Activated CD4-positive, alpha-beta T cell treated with anti-CD3 and anti-CD28 coated beads, Interleukin-2, amount 10 ng/mL, durations not matched to agents 24 days and 14 days (primary cell): ENCODE measurements at places on chromosomes 16 and 17. TPM values are rescaled to one million over a fixed set of nuclear protein-coding genes. Genes with fewer than 3 reads are reported as not detected.
A peak's percentile ranks its signal among the peaks of the same experiment; 100 is the strongest.

- peak overlapping the region; percentile 96 for H3K27ac ChIP-seq
- H3K36me3 ChIP-seq = peaks cover 93% of the 10 kb centered on the region
- H3K4me3 ChIP-seq = peak overlapping the region; percentile 100
- no peaks in the 10 kb centered on the region for H3K27me3 ChIP-seq
These were observed 5.6 kb downstream of the IL4R start for GRCh38 chr16:27319257-27319965.

GRCh38 chr17:31517524-31517923 is 126.0 kb downstream of the RAB11FIP4 start:
- H3K27me3 ChIP-seq = no peaks in the 10 kb centered on the region
- H3K4me1 ChIP-seq = peaks cover 8% of the 10 kb centered on the region
- no peak overlapping the region for H3K27ac ChIP-seq
- no peak overlapping the region for H3K4me3 ChIP-seq
- no peak for DNase-seq
- H3K36me3 ChIP-seq = peaks cover 8% of the 10 kb centered on the region

The TMEM235 gene
- not detected in 2 replicates for total RNA-seq

DNA sequence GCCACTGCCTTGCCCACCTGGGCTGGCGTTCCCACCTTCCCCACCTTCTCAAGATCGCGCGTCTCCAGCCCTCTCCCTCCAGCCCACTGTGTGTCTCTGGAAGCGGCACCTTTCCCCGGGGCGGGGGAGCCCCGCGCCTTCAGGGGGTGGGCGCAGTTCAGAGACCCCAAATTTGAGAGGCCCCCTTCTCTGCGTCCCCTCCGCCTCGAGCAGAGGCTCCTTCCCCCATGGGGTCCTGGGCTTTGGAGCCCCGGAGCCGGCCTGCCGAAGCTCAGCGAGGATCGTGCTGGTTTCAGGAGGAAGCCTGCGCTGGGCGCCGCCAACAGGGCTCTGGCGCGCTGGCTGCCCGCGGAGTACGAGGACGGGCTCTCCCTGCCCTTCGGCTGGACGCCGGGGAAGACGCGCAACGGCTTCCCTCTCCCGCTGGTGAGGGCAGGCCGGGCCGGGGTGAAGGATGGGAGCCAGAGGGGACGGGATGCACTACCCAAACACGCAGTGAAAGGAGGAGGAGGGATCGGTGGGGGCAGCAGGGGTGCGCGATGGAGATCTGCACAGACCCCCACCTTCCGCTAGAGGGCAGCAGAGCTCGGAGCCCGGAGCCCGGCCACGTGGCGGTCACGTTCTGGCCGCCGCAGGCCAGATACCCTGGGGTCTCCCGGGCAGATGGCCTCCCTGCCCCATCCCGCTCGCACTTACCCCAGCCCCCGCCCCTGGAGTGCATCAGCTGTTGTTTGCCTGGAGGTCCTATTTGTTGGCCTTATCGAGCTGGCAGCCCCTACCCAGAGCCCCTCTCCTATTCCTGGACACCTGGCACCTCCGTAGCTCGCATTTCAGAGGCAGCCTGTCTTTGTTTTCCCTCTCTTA is 11.1 kb downstream of the LPO start:
- peak; percentile 92 for DNase-seq
- H3K27me3 ChIP-seq = peaks cover 53% of the 10 kb centered on the region
- peaks cover 14% of the 10 kb centered on the region for H3K4me1 ChIP-seq
- H3K27ac ChIP-seq = peak overlapping the region; percentile 67
- peak overlapping the region; percentile 84 for H3K4me3 ChIP-seq

The CACNG5 gene
- total RNA-seq = not detected in 2 replicates

- H3K4me1 ChIP-seq = no peaks in the 10 kb centered on the region
- H3K27ac ChIP-seq = no peak overlapping the region
- DNase-seq = no peak
- no peak overlapping the region for H3K4me3 ChIP-seq
- H3K36me3 ChIP-seq = peaks cover 11% of the 10 kb centered on the region
- no peaks in the 10 kb centered on the region for H3K27me3 ChIP-seq
These were observed 20.4 kb upstream of the ADAM11 start for GRCh38 chr17:44738214-44738906.

- H3K27ac ChIP-seq = no peak overlapping the region
- H3K4me3 ChIP-seq = no peak overlapping the region
- no peaks in the 10 kb centered on the region for H3K36me3 ChIP-seq
- H3K27me3 ChIP-seq = no peaks in the 10 kb centered on the region
- H3K4me1 ChIP-seq = no peaks in the 10 kb centered on the region
These were observed 25.7 kb upstream of the TOX3 start for GRCh38 chr16:52572656-52573055.

DNA sequence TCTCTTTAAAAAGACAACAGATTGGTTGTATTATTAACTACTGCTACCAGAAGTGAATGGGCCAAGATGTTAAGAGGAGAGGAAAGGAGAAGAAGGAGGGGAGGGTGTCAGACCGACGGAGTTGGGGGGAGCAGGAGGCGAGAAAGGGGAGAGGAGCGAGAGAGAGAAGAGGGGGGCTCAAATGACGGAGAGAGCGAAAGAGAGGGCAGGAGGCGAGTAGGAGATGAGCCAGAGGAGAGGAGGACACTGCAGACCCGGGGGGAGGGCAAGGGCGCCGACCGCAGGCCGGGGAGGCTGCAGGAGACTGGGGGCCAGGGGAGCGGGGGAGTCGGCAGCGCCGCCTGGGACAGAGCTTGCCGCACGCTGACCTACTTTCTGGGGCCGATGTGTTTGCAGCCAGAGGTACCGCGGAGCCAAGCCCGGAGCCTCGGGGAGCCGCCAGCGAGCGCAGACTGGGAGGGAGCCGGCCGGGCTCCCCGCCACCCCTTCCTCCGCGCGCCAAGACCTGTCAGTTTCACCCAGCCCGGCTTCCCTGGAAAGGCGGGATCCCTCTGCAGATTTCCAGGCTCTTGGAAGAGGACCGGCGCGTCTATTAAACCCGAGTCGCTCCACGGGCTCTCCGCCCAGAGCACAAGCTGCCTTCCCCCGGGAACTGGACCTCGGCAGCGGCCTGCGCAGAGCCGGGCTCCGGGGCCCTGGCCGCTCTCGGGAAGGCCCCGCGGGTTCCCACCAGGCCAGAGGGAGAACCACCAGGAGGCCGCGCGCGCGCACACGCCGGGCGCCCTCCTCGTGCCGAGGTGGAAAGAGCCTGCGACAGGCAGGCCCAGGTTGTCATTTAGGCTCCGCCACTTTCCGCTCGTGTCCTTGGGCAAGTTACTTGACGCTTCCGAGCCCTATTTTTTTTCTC is 74.6 kb downstream of the CMC2 start:
- no peaks in the 10 kb centered on the region for H3K36me3 ChIP-seq
- no peak overlapping the region for H3K27ac ChIP-seq

The DNAI2 gene
- total RNA-seq = 0.09 and 0.26 TPM in 2 replicates

DNA sequence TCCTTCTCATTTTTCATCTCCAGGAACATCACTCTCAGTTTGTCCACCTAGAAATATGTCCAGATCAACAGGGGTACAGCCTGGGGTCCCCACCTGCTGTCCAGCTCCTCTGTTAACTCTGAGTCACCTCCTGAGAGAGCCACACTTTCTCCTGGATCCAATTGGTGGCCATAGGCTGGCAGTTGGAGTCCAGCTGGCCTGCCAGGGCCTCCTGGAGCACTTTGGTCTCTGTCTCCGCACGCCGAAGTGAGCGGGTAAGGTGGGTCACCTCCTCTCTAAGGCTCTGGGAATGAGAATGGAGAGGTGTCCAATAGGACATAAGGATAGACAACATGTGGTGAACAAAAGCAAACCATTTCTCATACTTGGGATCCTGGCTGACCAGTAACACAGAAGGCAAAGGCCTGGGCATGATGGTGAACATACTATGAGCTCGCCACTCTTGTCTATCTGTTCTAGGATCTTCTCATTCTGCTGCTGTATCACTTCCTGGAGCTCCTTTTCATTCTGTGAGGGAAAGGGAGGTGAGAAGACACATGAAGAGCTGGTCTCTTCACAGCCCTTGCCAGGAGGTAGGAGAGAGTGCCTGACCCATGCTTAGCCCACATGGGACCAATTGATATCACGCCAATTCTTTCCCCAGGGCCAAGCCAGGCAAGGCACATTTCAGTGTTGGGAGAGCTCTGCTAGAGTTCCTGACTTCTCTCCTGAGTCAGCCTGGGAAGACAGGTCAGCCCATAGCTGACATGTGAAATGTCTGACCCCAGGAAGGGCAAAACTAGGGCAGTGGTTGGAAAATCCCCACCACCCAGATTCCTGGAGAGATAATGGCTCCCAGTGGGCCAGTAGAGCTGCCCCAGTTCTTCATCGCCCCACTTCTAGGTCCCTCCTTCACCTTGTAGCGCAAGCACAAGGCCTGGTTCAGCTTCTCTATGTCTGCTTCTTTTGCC is 1.8 kb upstream of the ALDOC start:
- peak overlapping the region; percentile 58 for H3K4me3 ChIP-seq
- H3K27ac ChIP-seq = peak overlapping the region; percentile 83
- H3K27me3 ChIP-seq = no peaks in the 10 kb centered on the region
- DNase-seq = no peak

DNA sequence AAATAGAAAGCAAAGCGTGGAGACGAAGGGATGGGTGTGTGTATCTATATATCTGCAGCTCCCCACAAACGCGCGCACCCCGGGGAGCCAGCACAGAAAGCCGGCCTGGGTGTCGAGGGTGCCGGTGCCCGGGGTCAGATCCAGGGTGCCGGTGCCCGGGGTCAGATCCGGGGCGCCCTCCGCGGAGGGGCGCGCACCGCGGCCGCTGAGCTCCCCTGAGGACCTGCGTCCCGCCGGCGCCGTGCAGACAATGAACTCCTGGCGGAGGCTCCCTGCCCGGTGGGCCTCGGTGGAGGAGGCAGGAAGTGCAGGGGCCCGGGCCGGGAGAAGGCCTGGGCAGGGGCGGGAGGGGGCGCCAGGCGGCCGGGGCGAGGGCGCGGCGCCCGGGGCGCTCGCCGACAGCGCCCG is 1.1 kb downstream of the ZNF423 start:
- H3K4me3 ChIP-seq = peak overlapping the region; percentile 59
- peak; percentile 61 for DNase-seq
- peaks cover 3% of the 10 kb centered on the region for H3K4me1 ChIP-seq
- peaks cover 47% of the 10 kb centered on the region for H3K27me3 ChIP-seq
- H3K36me3 ChIP-seq = peaks cover 2% of the 10 kb centered on the region

DNA sequence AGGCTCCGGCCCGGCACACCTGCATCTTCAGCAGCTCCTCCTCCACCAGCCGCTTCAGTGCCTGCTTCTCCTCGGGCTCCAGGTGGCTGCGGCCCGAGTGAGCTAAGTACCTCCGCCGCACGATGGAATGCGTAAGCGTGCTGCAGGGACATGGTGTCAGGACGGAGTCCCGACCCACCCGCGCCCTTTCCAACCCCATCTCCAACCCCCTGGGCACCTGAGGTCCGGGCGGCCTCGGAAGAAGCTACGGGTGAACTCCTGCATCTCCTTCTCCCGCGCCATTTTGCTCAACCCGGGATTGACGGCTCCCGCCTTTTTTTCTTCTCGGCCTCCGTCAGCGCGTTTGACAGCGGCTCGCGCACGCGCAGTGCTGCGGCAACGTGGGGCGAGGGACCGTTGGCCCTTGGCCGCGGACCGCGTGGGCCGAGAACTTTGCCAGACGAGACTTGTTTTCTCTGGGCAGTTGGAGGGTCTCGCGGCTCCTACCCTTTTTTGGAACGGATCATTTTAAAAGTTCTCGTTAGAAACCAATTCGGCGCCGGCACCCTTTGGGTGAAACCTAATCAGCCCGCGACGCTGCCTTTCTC is at the start of gene HIRIP3:
TSS of gene HIRIP3 (minus strand) at position 294 of the 587 bp plus-strand sequence. CDS start at position 282, 12 bp downstream.
- H3K36me3 ChIP-seq = peaks cover 48% of the 10 kb centered on the region
- peaks cover 26% of the 10 kb centered on the region for H3K4me1 ChIP-seq
- no peaks in the 10 kb centered on the region for H3K27me3 ChIP-seq
- H3K27ac ChIP-seq = peak within 1 kb of the TSS; percentile 98
- DNase-seq = peak; percentile 97

- no peak overlapping the region for H3K27ac ChIP-seq
- no peak overlapping the region for H3K4me3 ChIP-seq
- no peak for DNase-seq
- H3K27me3 ChIP-seq = peaks cover 47% of the 10 kb centered on the region
- peaks cover 3% of the 10 kb centered on the region for H3K4me1 ChIP-seq
These were observed 2.3 kb upstream of the MEIOC start for GRCh38 chr17:44653954-44654353.

- no peaks in the 10 kb centered on the region for H3K4me1 ChIP-seq
- no peak overlapping the region for H3K4me3 ChIP-seq
- no peak overlapping the region for H3K27ac ChIP-seq
- H3K36me3 ChIP-seq = no peaks in the 10 kb centered on the region
These were observed 64.0 kb downstream of the CYB561 start for GRCh38 chr17:63382136-63382535.

- no peak overlapping the region for H3K4me3 ChIP-seq
- no peaks in the 10 kb centered on the region for H3K36me3 ChIP-seq
- H3K4me1 ChIP-seq = no peaks in the 10 kb centered on the region
- H3K27ac ChIP-seq = no peak overlapping the region
These were observed 97.1 kb downstream of the CDH11 start for GRCh38 chr16:65024767-65025178.

DNA sequence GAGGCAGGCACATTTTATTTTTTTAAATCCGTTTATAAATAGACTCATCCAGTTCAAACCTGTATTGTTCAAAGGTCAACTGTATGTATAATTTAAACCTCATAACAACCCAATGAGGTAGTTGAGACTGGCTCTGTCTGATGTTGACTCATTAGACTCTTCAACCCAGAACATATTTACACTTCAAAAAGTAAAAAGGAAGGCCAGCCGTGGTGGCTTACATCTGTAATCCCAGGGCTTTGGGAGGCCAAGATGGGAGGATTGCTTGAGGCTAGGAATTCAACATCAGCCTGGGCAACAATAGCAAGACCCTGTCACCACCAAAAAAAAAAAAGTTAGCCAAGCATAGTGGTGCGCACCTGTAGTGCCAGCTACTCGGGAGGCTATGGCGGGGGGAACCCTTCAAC is 32.5 kb upstream of the DHRS7B start:
- no peaks in the 10 kb centered on the region for H3K36me3 ChIP-seq
- no peak overlapping the region for H3K27ac ChIP-seq
- H3K4me3 ChIP-seq = no peak overlapping the region
- no peak for DNase-seq
- H3K4me1 ChIP-seq = peaks cover 13% of the 10 kb centered on the region
- no peaks in the 10 kb centered on the region for H3K27me3 ChIP-seq

The RBFOX1 gene
- not detected in 2 replicates for total RNA-seq

DNA sequence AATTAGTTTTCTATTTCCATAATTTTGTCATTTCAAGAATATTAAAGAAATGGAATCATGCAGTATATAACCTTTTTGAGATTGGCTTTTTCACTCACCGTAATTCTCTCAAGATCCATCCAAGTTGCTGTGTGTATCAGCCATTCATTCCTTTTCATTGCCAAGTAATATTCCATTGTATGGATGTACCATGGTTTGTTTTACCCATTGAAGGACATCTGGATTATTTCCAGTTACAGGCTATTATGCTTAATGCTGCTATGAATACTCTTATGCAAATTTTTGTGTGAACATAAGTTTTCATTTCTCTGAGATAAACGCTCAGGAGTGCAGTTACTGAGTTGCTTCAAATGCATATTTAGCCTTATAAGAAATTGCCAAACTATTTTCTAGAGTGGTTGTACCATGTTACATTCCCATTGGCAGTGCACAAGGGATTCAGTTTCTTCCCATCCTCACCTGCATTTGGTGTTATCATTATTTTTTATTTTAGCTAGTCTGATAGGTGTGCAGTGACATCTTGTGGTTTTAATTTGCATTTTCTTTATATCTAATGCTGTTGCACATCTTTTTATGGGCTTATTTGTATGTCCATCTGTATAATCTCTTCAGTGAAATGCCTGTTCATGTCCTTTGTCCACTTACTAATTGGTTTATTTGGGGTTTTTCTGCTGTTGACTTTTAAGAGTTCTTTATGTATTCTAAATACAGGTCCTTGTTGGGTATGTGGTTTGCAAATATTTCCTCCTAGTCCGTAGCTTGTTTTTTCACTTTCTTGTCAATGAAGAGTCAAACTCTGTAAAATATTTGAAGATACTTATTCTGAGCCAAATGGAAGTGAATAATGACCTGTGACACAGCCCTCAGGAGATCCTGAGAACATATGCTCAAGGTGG is 32.7 kb downstream of the BMERB1 start:
- H3K4me1 ChIP-seq = peaks cover 5% of the 10 kb centered on the region
- no peak overlapping the region for H3K4me3 ChIP-seq
- H3K27me3 ChIP-seq = peaks cover 4% of the 10 kb centered on the region
- H3K27ac ChIP-seq = no peak overlapping the region
- peaks cover 2% of the 10 kb centered on the region for H3K36me3 ChIP-seq
